ENCODE measurements at places on chromosomes 7 and 10.

- H3K4me3 ChIP-seq = no peak overlapping the region
- H3K36me3 ChIP-seq = no peaks in the 10 kb centered on the region
- H3K27me3 ChIP-seq = no peaks in the 10 kb centered on the region
- H3K27ac ChIP-seq = no peak overlapping the region
- H3K4me1 ChIP-seq = no peaks in the 10 kb centered on the region
Measured at GRCh38 chr10:59606551-59606961, 103.1 kb downstream of the SLC16A9 start.

GRCh38 chr10:1559311-1559710 is 178.0 kb downstream of the ADARB2 start:
- H3K27ac ChIP-seq = no peak overlapping the region
- DNase-seq = no peak
- 0 out of 2 replicates have a peak, but pooled peaks cover 2% of the 10 kb centered on the region for H3K4me1 ChIP-seq

DNA sequence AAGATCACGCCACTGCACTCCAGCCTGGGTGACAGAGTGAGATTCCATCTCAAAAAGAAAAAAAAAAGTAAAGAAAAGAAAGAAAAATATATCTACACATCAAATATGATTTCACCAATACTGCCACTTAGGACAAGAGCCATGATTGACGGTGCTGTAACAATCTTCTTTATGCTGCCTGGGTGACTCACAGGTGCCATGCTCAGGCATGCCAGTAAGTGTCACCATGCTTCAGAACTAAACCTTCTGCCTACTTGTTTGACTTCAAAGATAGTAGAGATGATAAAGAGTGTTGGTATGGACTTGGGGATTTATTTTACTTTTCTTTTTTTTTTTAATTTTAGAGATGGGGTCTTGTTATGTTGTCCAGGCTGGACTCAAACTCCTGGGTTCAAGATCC is 33.6 kb upstream of the DNMBP start:
- no peak for DNase-seq
- no peaks in the 10 kb centered on the region for H3K27me3 ChIP-seq
- H3K4me1 ChIP-seq = peaks cover 6% of the 10 kb centered on the region
- H3K4me3 ChIP-seq = no peak overlapping the region

DNA sequence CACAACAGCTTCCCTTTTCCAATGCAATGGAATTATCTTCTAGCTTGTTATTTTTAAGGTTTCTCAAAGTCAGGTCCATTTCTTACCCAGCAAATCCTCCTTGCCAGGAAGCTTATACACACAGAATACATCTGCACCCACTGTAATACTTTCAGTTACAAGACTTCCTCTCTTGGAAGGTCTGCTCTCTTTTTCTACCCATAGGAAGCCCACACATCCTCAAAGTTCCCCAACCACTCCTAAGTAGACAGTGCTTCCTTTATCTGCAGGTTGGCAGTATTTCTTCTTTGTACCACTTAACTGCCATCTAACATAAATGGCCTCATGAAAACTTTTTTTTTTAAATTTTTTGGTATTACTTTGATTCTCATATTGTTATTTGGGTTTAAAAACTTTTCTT is 155.6 kb downstream of the TAX1BP1 start:
- peaks cover 10% of the 10 kb centered on the region for H3K4me1 ChIP-seq
- DNase-seq = no peak
- no peak overlapping the region for H3K4me3 ChIP-seq
- no peak overlapping the region for H3K27ac ChIP-seq

DNA sequence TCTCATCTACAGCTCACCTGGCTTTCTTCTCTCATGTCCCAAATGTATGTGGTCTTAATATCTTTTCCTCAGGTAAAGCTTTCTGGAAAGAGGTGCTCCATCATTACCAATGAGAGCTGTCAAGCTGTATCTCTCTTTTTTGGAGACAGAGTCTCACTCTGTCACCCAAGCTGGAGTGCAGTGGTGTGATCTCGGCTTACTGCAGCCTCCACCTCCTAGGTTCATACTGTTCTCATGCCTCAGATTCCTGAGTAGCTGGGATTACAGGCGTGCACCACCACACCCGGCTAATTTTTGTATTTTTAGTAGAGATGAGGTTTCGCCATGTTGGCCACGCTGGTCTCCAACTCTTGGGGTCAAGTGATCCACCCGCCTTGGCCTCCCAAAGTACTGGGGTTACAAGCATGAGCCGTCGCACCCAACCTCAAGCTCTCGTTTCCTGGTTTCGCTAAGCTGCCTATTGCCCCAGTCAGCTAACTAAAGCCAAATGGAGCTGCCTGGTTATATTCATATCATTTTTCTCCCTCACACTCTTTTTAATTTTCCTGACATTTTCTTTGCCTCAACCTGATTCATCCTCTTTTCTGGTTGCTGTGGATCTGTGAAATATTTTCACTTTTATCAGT is 60.5 kb downstream of the SUFU start:
- H3K27me3 ChIP-seq = peaks cover 42% of the 10 kb centered on the region
- H3K36me3 ChIP-seq = no peaks in the 10 kb centered on the region
- H3K27ac ChIP-seq = no peak overlapping the region

DNA sequence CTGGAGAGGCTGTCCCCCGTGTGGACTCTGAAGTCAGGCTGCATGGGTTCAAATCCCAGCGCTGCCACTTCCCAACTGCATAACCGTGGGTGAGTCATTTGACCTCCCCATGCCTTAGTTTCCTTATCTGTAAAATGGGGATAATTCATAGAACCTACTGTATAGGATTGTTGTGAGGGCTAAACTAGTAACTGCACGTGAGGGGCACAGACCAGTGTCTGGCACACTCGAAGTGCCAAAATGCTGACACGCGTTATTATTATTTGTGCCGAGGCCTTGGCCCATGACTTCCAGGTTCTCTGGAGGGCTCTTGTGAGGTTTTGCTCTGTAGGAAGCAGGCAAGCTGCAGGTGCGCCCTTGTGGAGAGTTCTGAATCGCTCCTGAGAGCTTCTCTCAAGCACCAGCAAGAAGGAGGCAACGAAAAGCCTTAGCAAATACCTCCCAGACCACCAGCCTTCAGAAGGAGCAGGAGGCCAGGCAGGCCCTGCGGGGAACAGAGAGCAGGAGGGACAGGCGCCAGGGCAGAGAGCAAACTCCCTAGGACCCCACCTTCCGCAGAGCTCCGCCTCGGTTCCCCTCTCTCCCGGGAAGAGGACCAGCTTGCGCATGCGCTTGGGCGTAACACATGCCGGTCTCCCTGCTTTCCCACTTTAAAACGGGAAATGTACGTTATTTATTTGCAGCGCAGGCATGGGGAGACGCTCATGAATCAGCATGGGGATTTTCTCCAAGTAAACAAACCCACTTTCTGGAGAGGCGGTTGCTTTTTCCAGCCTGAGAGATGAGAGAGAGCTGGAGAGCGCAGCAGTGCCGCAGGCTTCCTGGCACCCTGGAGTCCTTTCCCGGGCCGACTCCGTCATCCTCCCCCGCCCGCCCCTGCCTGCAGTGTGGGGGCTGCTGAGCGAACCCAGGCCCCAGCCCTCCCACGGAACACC is 39.6 kb downstream of the SORCS3 start:
- H3K27ac ChIP-seq = no peak overlapping the region
- peaks cover 5% of the 10 kb centered on the region for H3K27me3 ChIP-seq
- DNase-seq = no peak
- peak overlapping the region; percentile 59 for H3K4me3 ChIP-seq
- H3K4me1 ChIP-seq = peaks cover 7% of the 10 kb centered on the region

- no peak for DNase-seq
- H3K27me3 ChIP-seq = no peaks in the 10 kb centered on the region
- no peak overlapping the region for H3K27ac ChIP-seq
- no peaks in the 10 kb centered on the region for H3K36me3 ChIP-seq
Measured at GRCh38 chr7:130290745-130291144, 2.2 kb upstream of the CPA4 start.

All from H1 (cell line).